ENCODE measurements at places on chromosomes 7 and 10. TPM values are rescaled to one million over a fixed set of nuclear protein-coding genes. Genes with fewer than 3 reads are reported as not detected.

NUDT13 gene
- total RNA-seq, result 2.9 TPM

PTEN gene
- total RNA-seq, result 83.2 TPM

LIPM gene
- total RNA-seq, result not detected

SPDYE8 gene
- not detected for total RNA-seq

All from esophagus muscularis mucosa (tissue), 4 donors.